GM06990 (cell line): ENCODE measurements at places on chromosomes 12 and 14.

- no peak for DNase-seq
Measured at GRCh38 chr12:43316520-43316919, 235.5 kb downstream of the ADAMTS20 start.

- DNase-seq, result no peak
Measured at GRCh38 chr12:47206450-47207339, 126.9 kb upstream of the AMIGO2 start.

- DNase-seq, result no peak
Measured at GRCh38 chr14:105005929-105006830, 14.7 kb downstream of the CDCA4 start.

DNA sequence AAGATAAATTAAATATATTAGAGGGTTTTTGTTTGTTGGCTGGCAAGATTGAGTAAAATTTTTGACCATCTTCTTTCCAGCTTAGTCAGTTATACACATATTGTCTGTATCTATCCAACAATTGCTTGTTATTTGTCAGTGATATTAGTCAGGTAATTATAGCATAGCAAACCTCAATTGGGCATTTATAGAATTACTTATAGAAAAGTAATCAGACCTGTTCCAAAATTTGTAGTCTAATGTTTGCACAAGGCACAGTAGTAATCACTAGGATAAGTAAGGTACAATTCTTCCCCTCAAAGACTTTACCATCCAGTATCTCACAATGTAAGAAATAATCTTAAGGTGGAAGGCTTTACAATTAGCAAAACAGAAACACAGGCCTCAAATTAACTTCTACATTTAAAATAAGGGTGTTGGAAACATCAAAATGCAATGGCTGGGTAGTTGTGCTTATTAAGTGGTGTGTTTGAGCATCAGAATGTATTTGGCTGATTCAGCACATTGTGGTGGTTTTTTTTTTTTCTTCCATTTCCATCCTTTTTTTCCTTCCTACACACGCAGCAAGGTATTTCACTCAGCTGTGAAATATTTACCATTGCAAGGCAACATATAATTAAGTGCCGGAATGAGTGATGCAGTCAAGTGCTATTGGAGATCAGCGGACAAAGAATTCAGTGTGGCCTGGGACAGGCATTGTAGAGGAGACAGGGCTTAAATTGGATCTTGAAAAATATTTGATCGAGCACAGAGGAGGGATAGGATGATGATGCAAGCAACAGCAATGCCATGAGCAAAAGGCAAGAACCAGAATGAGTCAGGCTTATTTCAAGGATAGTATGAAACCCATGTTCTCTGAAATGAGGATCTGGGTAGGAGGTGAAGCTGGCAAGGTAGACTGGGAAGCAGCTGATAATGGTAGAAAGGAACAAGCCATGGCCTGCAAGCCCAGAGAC is 178.2 kb downstream of the AKAP6 start:
- no peak for DNase-seq

DNA sequence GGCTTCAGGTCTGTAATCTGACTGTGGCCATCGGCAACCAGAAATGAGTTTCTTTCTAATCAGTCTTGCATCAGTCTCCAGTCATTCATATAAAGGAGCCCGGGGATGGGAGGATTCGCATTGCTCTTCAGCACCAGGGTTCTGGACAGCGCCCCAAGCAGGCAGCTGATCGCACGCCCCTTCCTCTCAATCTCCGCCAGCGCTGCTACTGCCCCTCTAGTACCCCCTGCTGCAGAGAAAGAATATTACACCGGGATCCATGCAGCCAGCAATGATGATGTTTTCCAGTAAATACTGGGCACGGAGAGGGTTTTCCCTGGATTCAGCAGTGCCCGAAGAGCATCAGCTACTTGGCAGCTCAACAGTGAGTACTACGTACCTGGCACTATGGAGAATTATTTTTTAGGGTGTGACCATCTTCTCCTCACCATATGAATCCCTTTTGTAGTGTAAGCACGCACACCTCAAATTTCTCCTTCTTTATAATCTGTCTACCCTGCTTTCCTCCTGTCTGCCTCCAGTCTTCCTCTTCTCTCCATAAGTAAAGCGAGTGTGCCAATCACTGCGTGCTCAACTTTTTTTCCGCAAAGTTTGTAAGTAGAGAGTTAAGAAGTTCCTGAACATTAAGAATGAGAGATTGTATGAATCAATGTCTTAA is at the start of gene TPH2:
Gene TPH2, plus strand, starts transcription at position 118 of the 658 bp plus-strand sequence. Its CDS starts 142 bp downstream, at position 260.
- peak; percentile 31 for DNase-seq

DNA sequence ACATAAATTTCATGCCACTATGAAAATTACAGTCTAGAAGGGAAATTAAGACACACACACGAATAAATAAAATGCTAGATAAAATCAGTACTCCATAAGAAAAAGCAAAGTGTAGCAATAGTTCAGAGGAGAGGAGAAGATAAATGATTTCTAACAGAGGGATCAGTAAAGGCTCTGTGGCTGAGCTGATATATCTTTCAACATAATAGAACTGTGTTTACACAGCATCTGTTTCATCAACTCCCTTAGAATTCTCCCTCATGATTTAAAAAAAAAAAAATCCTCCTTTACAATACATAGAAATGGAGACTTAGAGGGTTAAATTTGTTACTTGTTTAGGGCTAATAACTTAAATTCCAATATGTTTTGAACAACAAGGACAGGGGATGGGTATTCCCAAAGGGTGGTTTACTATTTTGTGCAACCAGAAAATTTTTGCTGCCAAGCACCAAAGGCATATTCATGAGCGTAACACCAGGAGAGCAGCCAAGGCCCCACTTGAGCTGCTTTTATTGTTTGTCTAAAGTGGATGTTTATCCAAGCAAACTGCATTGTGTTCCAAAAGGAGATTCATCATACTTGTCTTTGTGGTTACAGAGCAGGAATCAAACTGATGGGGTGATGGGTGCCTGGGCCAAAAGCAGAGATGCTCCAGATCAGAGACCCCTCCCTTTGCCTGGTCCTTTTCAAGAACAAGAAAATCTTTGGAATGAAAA is 162.7 kb downstream of the BMP4 start:
- DNase-seq, result no peak

- no peak for DNase-seq
Measured at GRCh38 chr12:104653730-104654664, 197.2 kb downstream of the CHST11 start.

DNA sequence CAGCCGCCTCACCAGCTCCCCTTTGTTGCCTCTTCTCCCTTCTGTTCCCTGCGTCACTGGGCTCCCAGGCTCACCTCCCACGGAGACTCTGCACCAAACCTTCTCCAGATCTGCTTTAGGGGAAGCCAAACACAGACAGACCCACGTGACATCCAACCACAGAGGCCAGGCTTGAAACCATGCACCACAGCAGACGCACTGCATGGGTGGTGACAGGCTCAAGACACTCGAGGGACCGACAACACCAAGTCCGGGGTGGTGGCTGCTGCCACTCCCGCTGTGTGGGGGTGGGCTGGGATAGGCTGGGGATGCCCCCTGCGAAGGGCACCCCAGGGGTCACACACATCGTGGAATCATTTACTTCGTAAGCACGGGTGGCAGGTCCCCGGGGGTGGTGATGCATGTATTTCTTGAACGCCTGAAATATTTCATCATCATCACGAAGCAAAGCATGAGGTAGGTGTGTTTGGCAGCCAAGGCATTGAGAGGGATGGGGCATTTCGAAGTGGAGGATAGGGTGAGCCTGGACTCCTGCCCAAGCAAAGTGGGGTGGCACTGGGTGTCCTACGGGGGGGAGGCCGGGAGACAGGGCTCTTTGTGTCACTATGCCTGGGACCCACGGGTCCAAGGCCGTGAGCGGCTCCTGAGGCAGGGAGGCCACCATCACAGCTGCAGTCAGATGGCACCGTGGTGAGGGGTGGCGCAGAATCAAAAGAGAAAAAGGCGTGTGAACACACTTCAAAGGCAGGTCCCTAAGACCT is 66.8 kb upstream of the RFLNA start:
- no peak for DNase-seq

DNA sequence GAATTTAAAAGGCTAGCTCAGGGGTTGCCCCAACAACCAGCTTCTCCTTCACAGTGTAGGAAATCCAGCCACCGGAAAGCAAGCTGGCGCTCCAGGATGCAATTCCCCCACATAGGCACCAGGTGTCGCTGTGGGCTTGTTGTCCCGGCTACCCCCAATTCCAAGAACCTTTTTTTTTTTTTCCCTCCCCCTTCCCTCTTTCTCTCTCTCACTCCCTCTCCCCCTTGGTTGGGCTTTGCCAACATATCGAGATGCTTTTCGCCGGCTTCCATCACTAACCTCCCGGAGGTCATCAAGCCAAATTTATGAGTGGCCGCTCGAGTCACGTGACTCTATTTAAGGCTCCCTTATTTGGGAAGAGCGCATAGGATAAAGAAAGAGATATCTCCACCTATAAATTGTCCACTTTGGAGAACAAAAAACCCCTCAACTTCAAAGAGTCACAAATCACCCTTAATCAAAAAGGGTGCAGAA is at the start of gene HOXC5:
Gene HOXC5, plus strand, starts transcription at position 424 of the 474 bp plus-strand sequence. CDS start 73 bp downstream, outside the sequence.
- DNase-seq, result no peak

GRCh38 chr12:91327889-91328288 is 145.3 kb upstream of the DCN start:
- no peak for DNase-seq

DNA sequence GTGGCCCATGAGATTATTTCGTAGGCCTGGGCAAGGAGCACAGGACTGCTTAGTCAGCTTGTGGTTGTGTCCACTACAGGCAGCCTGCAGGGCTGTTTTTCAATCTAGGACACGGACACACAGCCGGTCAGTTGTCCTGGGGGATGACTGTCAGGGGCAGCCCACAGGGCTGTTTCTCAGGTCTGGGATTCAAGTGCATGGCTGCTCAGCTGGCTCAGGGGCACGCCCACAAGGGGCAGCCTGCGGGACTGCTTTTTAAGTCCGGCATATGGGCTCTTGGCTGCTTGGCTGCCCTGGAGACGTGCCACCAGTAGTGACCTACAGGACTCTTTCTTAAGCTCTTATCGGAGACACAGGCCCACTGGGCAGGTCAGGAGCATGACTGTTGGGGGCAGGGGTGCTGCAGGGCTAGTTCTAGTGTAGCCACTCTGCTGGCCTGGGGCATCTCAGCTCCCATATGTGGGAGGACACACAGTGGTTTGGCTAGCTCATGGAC is 26.6 kb upstream of the GTF2A1 start:
- no peak for DNase-seq

DNA sequence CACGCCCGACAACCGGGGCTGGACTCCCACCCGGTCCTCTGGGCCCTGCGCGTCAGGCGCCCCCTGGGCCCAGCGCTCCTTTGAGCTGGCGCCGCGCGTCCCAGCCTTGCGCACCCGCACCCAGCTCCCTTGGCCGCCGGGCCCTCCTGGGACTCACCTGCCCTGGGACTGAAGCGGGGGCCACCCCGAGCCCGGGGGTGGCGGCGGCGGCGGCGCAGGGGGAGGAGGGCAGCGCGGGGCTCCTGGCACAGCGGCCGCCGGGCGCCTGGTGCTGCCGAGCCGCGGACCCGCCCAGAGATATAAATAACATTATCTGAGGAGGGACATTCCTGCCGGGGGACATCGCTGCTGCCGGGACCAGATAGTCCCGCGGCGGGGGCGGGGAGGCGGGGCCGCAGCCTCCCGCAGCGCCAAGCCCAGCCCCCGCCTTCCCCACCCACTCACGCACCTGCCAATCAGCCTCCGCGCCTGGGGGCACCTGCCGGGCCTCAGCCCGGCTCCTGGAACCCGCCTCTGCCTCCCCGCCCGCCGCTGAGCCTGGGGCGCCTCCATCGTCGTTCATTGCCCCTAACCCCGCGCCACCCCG is at the start of gene SPTB:
Gene SPTB, minus strand, starts transcription at position 273 of the 586 bp plus-strand sequence. CDS start 56,813 bp downstream, outside the sequence.
- DNase-seq, result peak; percentile 61

DNA sequence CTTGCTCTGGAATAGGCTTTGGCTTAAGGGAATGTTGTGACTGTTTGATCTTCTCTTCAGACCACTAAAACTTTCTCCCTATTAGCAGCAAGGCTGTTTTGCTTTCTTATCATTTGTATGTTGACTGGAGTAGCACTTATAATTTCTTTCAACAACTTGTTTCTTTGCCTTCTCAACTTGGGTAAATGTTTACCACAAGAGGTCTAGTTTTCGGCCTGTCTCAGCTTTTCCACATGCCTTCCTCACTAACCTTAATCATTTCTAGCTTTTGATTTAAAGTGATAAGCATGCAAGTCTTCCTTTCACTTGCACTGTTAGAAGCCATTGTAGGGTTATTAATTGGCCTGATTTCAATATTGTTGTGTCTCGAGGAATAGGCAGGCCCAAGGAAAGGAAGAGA is 126.7 kb upstream of the AEBP2 start:
- DNase-seq, result no peak

DNA sequence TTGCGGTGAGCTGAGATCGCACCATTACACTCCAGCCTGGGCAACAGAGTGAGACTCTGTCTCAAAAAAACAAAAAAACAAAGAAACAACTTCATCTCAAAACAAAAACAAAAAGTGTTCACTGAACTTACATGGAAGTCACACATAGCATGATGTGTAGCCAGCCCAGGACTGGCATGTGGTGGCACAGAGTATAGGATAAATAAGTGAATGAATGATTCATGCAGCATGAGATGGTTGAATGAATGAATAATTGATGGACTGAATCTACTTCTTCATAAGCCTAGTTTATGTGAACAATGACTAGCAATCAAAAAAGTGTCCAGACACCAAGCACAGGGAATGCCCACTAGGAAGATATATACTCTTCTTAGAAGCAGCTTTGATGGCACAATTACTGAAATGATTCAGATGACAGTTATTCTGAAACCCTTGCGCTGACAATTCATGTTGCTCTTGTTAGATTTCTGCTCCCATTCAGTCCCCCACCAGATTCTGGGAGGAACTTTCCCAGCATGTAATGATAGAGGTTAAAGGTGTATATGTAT is 31.6 kb upstream of the SERPINA6 start:
- DNase-seq, result no peak

DNA sequence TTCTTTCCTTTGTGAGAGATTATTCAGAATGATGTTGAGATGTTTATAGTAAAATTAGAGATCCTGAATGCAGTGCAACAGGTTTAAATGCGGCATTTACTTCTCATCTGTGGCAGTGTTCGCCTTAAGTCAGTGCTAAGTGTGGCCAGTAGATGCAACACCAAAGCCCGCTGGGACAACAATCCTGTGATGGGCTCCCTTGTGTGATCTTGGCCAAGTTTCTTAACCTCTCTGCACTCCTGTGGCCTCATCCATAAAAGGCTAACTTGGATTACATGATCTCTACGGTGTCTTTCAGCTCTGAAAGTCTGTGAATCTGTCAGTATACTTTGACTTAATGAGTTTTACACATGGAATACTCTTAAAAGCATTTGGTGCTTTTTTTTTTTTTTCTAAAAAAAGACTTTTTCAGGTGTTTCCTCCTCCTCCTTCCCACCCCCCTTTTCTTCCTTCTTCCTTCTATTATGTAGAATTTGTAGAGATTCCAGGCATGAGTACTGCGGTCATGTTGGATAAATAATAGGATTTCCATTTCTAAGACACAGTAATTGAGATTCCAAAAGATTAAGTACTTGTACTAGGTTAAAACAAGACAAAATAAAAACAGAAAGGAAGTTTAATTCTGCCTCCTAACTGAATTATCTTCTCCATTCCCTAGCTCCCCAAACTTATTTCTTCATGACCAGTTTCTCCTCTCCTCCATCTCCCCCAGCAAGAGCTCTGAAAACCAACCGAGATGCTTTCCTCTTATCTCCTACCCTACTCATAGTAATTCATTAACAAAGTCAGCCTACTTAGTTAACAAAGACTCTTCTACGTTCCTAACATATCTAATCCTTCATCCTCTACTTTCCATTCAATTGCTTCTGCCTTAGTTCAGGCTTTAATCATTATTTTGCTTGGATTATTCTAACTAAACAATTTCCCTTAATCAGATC is 42.2 kb upstream of the NAV3 start:
- no peak for DNase-seq

- DNase-seq, result no peak
Measured at GRCh38 chr14:93092606-93093556, 22.8 kb downstream of the ITPK1 start.

- no peak for DNase-seq
Measured at GRCh38 chr12:99154216-99154982, 493.2 kb upstream of the GARIN6 start.

GRCh38 chr12:122949405-122949804 is 16.9 kb downstream of the ABCB9 start:
- no peak for DNase-seq
